NCI-H2029 (cell line): ENCODE measurements at places on chromosomes 5 and 9.

- no peak for DNase-seq
Measured at GRCh38 chr9:93808115-93809029, 146.8 kb downstream of the BARX1 start.

GRCh38 chr5:104817127-104817526, 1254.5 kb upstream of the NUDT12 start:
- no peak for DNase-seq

DNA sequence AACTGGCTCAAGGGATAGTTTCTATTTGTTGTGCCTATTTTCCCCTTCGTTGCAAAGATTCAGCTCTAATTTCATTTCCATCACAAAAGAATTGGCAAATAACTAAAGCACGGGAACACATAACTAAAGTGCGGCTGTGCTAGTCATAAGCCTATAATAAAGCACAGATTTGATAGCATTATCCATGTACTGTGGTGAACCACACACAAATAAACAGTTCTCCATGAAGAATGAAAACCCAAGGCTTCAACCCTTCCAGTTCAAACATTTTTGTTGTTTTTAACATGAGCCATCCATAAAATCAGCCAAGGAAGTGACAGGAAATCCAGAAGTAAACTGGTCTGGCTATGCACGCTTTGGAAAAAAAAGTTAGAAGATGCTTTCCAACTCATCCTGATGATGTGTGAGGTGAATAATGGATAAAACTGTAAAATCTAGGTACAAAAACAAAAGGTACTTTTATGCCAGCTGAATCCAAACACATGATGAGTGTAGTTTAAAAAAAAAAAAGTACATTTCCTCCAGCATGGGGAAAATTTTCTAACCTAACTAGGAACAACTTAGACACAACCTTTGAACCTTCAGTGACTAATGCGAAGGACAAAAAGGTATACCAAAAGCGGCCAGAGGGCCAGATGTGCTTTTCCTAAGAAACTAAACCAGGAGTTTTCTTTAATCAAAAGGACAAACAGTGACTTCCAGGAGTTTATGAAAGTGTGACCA, 10.2 kb downstream of the ZNF608 start:
- no peak for DNase-seq

- DNase-seq, result no peak
Measured at GRCh38 chr5:126053630-126054029, 369.6 kb upstream of the GRAMD2B start.

DNA sequence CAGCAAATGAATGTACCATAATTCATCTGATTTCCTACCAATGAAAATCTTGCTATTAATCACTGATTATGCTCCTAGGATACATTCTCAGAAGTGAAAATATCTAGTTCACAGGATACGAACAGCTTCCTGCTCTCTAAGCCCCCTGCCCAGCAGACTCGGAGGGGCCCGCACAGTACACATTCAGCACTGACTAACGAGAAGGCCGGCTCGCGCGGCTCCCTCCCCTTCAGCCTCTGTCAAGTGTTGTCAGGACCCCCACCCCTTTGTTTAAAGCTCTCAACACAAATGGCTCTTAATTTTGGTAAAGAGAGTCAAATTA, 82.0 kb downstream of the PRRT1B start:
- no peak for DNase-seq

DNA sequence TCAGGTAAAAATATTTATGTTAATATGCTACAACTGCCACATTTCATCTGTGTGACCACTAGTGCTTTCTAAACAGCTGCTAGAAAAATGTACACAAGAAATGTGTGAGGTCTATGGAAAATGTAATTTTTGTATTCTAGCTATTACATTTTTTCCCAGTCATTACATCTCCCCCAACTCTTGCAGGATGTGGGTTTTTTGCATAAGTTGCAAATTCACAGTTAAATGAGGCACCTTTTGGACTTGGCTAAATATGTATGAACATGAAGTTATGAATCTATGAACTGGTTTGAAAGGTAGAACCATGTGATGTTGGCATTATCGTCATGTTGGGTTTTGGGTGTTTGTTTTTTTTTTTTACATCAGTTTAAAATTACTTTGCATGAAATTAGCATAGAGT, 590.4 kb upstream of the WWC1 start:
- DNase-seq, result no peak

GRCh38 chr9:9874270-9874669, 738.5 kb downstream of the PTPRD start:
- no peak for DNase-seq

DNA sequence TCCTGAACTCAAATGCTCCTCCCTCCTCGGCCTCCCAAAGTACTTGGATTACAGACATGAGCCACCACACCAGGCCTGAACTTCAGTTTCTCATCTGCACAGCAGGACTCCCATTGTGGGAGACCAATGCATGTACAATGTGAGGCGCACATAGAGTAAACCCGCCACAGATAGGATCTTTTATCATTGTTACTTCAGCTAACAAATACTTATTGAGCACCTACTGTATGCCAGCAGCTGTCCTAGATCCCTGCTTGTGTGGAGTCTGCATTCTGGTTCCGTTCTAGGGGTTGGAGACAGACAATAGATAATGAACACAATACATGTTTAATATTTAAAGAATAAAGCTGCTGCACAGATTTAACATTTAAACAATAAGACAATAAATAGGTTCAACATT, 6.3 kb upstream of the SLC25A51 start:
- no peak for DNase-seq

GRCh38 chr9:131546336-131547084, 1.2 kb downstream of the PRRT1B start:
- DNase-seq, result no peak

GRCh38 chr5:77550406-77550805, 58.3 kb upstream of the WDR41 start:
- DNase-seq, result no peak

DNA sequence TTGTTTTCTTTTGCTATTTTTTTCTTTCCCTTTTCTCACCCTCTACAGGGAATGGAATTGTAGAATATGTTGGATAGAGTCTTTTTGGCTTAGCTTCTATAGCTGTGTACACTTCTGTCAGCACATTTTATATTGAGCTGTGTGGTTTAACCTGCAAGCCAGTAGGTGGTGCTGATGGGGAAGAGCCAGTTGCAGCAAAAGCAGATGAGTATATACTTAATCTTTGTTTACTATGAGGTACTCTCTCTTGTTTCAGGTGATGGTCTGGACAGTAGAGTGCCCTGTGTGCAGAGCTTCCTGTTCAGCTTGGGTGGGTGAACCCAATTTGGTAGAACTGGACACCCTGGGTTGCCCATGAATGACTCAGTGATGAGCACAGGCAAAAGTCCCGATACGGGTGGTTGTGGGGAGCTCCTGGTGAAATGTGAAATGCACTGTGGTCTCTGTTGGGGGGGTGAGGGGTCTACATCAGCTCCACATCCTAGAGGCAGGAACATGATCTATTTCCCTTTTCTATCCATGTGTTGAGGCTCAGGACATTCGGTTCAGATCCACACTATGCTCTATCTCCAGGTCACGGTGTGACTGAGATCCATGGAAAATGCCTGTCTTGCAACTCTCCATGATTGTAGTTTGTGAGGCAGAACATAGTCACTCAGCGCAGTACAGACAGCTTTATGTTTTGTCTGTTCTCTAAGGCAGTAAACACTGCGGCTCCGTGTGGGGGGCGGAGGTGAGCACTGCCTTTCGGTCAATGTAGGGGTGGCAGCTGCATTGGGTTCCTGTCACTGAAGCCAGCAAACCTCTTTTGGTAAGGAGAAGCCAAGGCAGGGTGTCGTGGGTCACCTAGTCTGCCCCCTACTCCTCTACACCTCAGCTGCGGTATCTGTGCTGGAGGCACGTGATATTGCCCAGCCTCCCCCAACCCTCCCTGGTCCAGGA, 353.2 kb downstream of the PRR16 start:
- DNase-seq, result no peak

- no peak for DNase-seq
Measured at GRCh38 chr9:98886691-98887229, 56.9 kb upstream of the COL15A1 start.

- DNase-seq, result no peak
Measured at GRCh38 chr9:92492781-92493401, 10.6 kb upstream of the ASPN start.

DNA sequence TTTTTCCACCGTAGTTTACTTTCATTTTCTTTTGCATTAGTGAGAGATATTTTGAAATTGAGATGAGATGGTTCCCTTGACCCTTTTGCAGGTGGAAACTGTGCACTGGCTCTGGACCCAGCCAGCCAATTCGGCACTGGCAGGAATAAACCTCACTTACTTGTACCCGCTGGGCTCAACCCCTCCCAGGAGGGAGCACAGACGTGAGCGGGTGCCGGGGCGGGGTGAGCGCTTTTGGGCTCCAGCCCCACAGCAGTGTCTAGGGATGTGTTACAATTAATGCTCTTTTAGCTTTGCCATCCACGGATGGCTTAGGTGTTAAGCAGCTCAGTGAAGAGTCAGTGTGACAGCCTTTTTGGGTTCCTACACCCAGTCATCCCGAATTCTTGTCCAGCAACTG, 766.1 kb upstream of the CHD1 start:
- DNase-seq, result no peak
